ENCODE measurements at places on chromosomes 11 and 22. TPM values are rescaled to one million over a fixed set of nuclear protein-coding genes. Genes with fewer than 3 reads are reported as not detected.

DNA sequence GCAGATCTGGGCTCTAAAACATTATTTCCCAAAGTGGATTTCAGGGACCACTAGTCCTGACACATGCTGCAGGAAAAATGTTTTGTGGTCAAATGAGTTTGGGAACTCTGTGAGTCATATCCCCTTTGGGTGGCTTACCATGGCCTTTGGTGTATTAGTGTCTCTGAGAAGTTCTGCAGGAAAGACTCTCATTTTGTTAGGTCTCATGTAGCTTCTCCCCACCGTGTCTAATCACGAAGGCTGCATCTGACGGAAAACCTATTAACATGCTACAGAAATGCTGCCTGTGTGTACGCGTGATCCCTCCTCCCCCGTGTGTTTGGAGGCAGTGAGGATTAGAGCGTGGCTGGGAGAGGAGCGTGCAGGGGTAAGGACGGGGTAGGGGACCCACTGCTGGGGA is 191.7 kb downstream of the ST3GAL4 start:
- no peak for DNase-seq

GRCh38 chr22:20957683-20958431 is 9.2 kb upstream of the AIFM3 start:
- peak; percentile 75 for DNase-seq

- no peak for DNase-seq
Observed at GRCh38 chr11:33552756-33553155, 147.9 kb downstream of the C11orf91 start.

GRCh38 chr11:123590296-123590912 is 64.0 kb downstream of the SCN3B start:
- DNase-seq: peak; percentile 90

- no peak for DNase-seq
Observed at GRCh38 chr11:68469122-68469521, 8.6 kb downstream of the PPP6R3 start.

DNA sequence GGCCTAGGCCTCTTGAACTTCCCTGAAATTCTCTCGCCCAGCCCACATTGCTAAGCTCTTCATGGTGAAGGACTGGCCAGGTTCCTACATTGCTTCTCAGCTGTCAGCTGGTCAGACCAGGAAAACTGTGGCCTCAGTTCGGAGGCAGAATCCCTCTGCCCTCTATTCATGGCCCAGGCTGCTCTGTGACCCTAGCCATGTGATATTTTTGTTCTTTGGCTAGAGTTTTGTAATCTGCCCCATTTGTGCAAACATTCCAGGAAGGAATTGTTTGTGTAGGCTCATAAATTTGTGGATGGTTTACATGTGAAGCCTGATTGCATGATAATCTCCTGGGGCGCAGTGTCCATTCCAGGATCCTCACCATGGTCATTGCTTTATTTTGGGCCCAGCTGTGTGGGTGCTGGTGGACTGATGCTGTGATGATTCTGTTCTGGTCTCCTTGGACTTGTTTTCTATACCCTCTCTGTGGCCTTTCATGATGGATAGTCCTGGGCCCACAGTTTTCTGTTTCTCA is 149.1 kb upstream of the E2F8 start:
- DNase-seq: no peak

DNA sequence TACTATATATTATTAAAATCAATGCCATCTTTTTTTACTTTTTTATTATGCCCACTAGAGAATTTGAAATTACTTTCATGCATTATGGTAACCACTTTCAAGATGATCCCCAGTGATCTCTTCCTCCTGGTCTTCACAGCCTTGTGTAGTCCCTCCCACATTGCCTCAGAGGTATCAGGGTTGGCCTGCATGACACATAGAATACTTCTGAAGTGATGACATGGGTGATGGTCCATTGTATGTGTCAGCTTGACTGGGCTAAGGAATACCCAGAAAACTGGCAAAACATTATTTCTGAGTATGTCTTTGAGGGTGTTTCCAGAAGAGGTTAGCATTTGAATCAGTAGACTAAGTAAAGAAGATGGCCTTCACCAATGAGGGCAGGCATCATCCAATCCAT is 14.2 kb upstream of the ISX start:
- no peak for DNase-seq

GRCh38 chr11:75667255-75667830 is 1.5 kb downstream of the MAP6 start:
- DNase-seq: no peak

GRCh38 chr11:88175569-88176075 is 379 bp upstream of the RAB38 start:
- DNase-seq: peak; percentile 48

GRCh38 chr11:9347100-9347499 is 32.7 kb upstream of the TMEM41B start:
- no peak for DNase-seq

Gene PELI3
- total RNA-seq: 16.7 TPM

Gene TMEM135
- 13.8 TPM for total RNA-seq

Gene GAS2
- 2.7 TPM for total RNA-seq

Gene INSC
- not detected for total RNA-seq

Gene TUBA8
- total RNA-seq: 2.4 TPM

Gene DNAJC4
- 14.2 TPM for total RNA-seq

Gene ACTN3
- not detected for total RNA-seq

Gene MRGPRE
- not detected for total RNA-seq

Gene FBLN1
- 85.4 TPM for total RNA-seq

Gene HEPN1
- not detected for total RNA-seq
